ENCODE measurements at places on chromosomes 2 and 18. TPM values are rescaled to one million over a fixed set of nuclear protein-coding genes. Genes with fewer than 3 reads are reported as not detected.

- DNase-seq: no peak
Observed at GRCh38 chr2:64995041-64995440, 5.8 kb downstream of the SLC1A4 start.

- no peak for DNase-seq
Observed at GRCh38 chr2:193156480-193156879, 961.7 kb upstream of the TMEFF2 start.

Gene CXCR4
- 72.8 TPM for total RNA-seq

Gene G6PC2
- not detected for total RNA-seq

Gene ASXL2
- 25.5 TPM for total RNA-seq

- DNase-seq: no peak
Observed at GRCh38 chr2:155836439-155836838, 496.1 kb downstream of the NR4A2 start.

DNA sequence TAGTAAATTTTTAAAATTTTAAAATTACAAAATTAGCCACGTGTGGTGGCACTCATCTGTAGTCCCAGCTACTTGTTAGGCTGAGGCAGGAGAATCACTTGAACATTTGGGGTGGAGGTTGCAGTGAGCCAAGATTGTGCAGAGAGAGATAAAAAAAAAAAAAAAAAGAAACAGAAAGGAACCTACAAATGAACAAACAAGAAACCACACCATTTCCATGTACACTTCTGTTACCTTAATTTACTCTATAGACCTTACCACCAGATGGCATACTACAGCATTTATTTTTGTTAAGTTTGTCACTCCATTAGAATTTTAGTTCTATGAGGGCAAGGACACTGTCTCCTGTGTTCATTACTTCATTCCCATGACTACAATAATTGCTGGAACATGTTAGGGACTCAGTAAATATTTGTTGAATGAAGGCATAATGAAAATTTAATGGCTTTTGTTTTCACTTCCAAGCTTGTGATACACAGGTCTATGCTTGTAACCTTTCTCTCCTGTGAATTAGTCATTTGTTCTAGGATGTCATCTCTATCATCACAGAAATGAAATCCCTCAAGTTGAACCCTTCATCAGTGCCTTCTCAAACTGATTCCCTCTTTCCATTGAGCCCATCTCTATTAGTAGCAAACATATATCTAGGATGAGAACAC, 76.0 kb downstream of the ARHGAP15 start:
- no peak for DNase-seq

Gene FBXO48
- total RNA-seq: 2.2 TPM

Gene UGT1A8
- not detected for total RNA-seq

DNA sequence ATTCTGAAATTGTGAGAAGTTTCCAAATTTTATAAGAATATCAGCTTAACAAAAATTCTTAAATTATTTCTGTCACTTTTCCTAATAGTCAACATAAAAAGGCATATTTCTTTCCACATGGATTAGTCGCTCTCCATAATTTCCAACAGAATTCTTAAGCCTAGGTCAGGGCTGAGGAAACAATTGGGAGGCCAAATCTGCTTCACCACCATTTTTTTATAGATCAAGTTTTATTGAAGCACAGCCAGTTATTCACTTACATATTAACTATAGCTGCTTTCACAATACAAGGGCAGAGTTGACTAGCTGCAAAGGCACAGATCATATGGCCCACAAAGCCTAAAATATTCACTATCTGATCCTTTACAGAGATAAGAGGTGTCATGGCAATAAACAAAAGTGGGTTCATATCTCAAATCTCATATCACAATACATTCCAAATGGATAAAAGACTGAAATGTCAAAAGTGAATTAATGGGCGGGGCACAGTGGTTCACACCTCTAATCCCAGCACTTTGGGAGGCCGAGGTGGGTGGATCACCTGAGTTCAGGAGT, 18.7 kb downstream of the MEMO1 start:
- DNase-seq: no peak

DNA sequence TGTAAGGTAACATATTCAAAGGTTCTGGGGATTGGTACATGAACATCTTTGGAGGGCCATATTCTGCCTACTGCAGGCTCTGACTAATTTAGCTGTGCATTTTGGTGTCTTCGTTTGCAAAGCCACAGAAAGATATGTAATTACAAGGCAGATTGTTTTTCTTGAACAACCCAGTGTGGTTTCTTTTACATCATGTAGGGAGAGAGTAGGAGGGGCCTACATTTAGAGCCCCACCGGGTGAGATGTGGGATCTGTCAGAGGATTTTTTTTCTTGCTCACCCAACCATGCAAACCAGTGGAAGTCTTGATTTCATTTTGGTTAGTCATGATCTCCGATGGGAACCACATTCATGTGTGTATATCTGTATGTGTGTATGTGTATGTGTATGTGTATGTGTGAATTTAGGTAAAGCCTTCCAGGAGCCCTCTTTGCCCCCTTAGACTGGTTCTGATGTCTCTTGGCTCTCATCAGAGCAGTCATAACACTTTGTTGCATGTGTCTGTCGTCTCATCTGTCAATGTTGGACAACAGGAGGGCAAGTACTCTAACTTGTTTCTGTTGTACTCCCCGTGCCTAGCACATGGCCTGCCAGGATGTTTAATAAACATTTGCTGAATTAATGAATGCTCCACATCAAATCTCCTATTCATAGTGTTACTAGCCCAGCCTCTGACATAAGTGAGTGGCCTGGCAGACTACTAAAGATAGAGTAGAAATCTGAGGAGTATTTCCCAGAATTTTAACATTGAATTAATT, 239.9 kb downstream of the MTX2 start:
- DNase-seq: no peak

GRCh38 chr2:172930871-172931255, 144.8 kb upstream of the MAP3K20 start:
- no peak for DNase-seq

GRCh38 chr2:7516484-7517063, 599.4 kb downstream of the RNF144A start:
- DNase-seq: no peak

DNA sequence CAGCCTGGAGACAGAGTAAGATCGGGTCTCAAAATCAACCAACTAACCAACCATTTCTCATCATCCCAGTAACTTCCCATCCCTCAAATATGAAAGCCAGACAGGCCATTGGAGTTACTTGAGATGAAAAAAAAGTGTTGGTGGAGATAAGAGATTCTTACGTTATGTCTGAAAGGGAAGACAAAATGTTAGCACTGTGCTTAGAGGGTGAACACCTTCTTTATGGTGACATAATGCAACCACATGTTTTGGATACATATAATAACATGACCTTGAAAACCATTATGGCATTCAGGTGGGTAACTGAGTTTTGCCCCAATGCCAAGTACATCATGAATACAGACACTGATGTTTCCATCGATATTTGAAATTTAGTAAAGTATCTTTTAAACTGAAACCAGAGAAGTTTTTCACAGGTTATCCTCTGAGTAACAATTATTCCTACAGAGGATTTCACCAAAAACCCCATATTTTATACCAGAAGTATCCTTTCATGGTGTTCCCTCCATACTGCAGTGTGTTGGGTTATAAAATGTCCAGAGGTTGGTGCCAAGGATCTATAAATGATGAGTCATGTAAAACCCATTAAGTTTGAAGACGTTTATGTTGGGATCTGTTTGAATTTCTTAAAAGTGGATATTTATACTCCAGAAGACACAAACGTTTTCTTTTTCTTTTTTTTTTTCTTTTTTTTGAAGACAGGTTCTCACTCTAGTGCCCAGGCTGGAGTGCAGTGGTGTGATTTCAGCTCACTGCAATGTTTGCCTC, 45.5 kb downstream of the AAK1 start:
- DNase-seq: no peak

Gene LYPD1
- 0.31 TPM for total RNA-seq

Gene MEP1B
- total RNA-seq: not detected

DNA sequence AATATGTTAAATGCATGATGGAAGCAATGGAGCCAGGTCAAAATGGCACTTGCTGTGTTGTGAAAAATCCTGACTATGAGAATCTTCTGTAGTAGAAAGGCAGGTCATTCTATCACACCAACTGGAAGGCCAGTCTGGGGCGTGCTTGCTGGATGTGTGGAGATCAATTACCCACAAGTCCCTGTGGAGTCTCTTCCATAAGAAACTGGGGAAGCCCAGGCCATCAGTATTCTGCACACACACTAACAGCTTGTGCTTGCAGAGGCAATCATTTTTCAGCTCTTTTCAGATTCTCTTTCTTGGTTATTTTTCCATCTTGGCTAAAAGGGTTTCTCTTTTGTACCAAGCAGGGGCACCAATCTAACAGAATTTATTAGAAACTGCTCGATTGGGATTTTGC, 190.8 kb downstream of the SLC8A1 start:
- no peak for DNase-seq

- no peak for DNase-seq
Observed at GRCh38 chr18:74084184-74084855, 63.3 kb downstream of the FBXO15 start.

- DNase-seq: no peak
Observed at GRCh38 chr2:164110515-164110914, 374.7 kb upstream of the FIGN start.

GRCh38 chr2:207419331-207419730, 110.4 kb upstream of the CREB1 start:
- DNase-seq: no peak

Gene MORN2
- total RNA-seq: 17.0 TPM

- DNase-seq: no peak
Observed at GRCh38 chr18:8406186-8406867, 202.9 kb upstream of the RAB12 start.

GRCh38 chr18:21215490-21215889, 26.5 kb upstream of the GREB1L start:
- no peak for DNase-seq

DNA sequence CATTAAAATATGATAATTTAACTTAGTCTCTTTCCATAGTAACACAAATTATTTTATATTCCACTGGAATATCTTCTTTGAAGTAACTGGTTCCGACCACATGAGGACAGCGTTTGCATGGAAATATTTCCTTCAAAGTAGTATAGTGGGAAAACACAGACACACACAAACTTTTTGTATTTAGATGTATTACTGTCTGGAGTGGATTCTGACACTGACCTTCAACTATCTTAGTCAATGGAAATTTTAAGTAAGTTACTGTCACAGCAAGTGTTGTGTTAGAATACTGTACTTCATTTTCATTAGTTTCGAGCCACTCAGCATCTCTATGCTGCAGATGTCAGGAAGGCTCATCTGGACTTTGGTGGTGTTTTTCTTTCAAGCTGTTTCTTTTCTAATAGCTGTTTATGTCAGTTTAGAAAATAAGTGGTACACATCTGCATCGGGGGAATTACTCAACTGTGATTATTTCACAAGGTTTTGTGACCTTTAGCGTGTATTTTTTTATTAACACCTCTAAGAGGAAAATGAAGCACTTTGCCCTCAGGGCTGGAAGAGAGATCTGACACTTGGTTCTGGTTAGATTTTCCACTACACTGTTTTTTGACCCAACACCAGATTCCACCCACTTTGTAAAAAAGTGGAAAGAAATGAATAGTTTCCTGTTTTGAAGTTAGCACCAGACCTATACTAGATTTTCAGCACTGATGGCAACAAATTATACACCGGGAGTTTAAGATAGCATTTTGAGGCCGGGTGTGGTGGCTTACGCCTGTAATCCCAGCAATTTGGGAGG, 18.9 kb upstream of the THOC1 start:
- no peak for DNase-seq

GRCh38 chr18:70553936-70554260, 265.1 kb downstream of the SOCS6 start:
- no peak for DNase-seq

- no peak for DNase-seq
Observed at GRCh38 chr2:231622963-231623362, 30.3 kb downstream of the TEX44 start.

- no peak for DNase-seq
Observed at GRCh38 chr2:179995741-179996515, 11.2 kb downstream of the CWC22 start.
